Activated CD4-positive, alpha-beta T cell treated with anti-CD3 and anti-CD28 coated beads, Interleukin-2, amount 10 ng/mL, durations not matched to agents 7 days and 5 days (primary cell): ENCODE measurements at places on chromosomes 1 and 21.

DNA sequence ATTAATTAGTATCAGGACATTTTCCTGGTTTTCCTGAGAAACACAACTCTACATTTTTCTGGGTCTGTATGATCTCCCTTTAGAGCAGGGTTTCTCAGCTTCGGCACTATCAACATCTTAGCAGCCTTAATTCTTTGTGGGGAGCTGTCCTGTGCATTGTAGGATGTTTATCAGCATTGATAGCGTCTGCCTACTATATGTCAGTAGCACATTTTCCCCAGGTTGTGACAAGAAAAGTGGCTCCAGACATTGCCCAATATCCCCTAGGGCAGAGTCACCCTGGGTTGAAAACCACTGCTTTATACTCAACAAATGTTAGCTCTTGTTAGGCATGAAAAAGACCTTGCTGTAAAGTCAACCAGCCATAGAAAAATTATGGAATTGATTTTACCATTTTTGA is 195.1 kb upstream of the FMN2 start:
- no peak for DNase-seq

GRCh38 chr1:94255476-94255875 is 18.1 kb upstream of the ARHGAP29 start:
- DNase-seq, result no peak

DNA sequence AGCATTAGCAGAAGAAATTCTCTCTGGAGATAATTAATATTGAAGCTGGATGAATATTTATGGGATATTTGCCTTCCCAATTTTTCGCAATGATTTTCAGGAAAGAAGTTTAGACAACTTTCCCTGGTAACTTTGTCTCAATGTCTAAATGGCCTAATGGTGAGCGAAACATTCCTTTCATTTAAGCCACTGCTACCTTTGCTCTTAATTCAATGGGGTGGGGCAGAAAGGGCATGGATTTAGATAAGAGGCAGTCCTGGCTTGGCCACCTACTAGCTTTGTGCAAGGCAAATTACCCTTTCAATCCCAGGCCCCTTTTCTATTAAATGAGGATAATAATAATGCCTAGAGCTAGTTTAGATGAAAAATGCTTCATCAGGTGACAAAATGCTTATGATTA is 27.1 kb upstream of the LYST start:
- DNase-seq, result no peak

- DNase-seq, result no peak
Observed at GRCh38 chr1:186206048-186206570, 168.9 kb downstream of the TPR start.

DNA sequence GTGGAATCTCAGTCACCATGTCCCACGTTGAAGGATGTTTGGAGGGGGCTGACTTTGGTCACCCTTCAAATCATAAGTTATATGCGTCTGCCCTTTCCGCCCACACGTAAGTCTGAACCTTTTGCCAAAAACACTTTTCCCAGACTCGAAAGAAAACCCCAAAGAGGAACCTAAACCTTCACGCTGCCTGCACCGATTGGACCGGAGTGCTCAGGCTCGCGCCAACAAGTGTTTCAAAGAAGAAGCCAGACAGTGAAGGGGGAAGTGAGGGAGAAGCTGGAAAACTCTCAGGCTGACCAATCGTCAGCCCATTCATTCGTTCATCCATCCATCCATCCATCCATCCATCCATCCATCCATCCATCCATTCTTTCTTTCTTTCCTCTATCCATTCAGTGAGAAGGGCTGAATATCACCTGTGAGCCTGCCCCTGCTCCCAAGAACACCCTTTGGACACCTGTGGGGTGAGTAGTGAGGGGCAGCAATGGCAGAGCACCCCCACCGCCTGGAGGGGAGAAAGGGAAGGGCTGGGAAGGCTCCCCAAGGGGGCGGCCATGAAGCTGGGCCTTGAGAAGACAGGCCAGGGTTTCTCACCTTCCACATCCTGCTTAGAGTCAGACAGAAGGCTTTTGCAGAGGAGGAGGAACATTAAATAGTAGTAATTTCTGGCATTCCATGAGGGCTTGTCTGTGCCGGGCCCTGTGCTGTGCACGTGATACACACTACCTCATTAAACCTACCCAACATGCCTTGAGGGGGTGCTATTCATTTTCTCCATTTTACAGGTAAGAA is 27.1 kb upstream of the RUNX3 start:
- DNase-seq, result no peak

DNA sequence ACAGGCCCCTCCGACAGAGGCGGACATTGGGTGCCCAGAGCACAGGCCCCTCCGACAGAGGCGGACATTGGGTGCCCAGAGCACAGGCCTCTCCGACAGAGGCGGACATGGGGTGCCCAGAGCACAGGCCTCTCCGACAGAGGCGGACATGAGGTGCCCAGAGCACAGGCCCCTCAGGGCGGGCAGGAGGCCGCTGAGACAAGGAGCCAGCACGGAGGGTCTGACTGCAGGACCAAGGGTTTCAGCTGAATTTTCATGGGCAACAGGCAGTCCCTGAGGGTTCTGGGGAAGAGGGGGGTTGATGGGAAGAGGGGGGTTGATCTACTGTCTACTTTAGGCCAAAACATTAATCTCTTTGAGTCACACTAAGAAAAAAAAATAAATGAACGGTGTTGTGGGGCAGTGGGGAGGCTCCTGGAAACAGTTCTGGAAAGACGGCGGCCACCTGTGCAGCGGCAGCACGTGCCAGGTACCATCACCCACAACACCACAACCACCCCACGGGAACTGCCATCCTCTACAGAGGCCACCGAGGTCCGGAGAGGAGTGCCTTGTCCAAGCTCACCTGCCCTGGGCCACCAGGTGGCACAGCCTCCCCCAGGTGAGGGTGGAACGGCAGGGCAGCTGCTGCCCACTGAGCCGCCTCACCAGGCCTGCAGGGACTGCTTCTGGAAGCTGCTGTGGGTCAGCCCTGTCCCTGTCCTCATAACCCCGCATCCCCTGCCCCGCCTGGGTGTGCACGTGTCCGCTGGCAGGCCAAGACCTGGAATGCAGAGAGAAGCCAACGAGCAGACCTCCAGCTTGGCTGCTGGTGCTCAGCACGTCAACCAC is 20.5 kb downstream of the PRDM15 start:
- DNase-seq, result no peak
